Activated B cell treated with CpG ODN at 0.5 μM for 24 hours (primary cell): ENCODE measurements at places on chromosomes 3 and 15. TPM values are rescaled to one million over a fixed set of nuclear protein-coding genes. Genes with fewer than 3 reads are reported as not detected.

DNA sequence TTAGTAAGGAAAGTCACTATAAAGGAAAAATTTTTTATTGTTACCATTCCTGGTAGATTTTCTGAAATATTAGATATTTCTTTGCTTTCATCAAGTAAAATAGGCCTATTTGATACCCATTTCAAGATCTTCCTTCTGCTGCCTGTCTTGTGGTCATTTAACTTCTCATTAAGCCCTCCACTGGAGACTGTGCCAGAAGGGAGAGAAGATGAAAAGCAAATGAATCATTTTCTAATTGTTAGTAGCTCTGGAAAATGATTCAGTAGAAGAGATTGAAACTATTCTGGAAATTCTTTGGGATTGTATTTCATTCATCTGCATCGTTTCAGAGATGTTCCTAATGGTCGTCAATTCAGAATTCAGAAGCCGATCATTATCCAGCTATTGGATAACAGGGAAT is 3.2 kb downstream of the KCTD6 start:
- H3K27me3 ChIP-seq: no peaks in the 10 kb centered on the region
- DNase-seq: no peak
- H3K36me3 ChIP-seq: peaks cover 9% of the 10 kb centered on the region
- H3K27ac ChIP-seq: no peak overlapping the region
- H3K4me1 ChIP-seq: peaks cover 56% of the 10 kb centered on the region

GRCh38 chr15:50633653-50634052 is 52.9 kb downstream of the TRPM7 start:
- no peaks in the 10 kb centered on the region for H3K4me1 ChIP-seq
- H3K27ac ChIP-seq: no peak overlapping the region

The DAZL gene
- total RNA-seq: not detected in 2 replicates

The REC114 gene
- not detected in 2 replicates for total RNA-seq

The TMEM212 gene
- total RNA-seq: not detected in 2 replicates

The CCR2 gene
- 0.16 and 0.29 TPM in 2 replicates for total RNA-seq

GRCh38 chr15:42549032-42549491 is 424 bp downstream of the HAUS2 start:
- peak; percentile 18 for DNase-seq
- peaks cover 35% of the 10 kb centered on the region for H3K36me3 ChIP-seq
- H3K4me3 ChIP-seq: peak overlapping the region; percentile 96
- no peaks in the 10 kb centered on the region for H3K27me3 ChIP-seq

The GOLGA6A gene
- total RNA-seq: not detected in 2 replicates

The CAND2 gene
- total RNA-seq: 0.22 and 0.42 TPM in 2 replicates

- H3K4me1 ChIP-seq: no peaks in the 10 kb centered on the region
- DNase-seq: no peak
- H3K4me3 ChIP-seq: no peak overlapping the region
- no peaks in the 10 kb centered on the region for H3K27me3 ChIP-seq
- no peak overlapping the region for H3K27ac ChIP-seq
- H3K36me3 ChIP-seq: no peaks in the 10 kb centered on the region
Observed at GRCh38 chr3:193553586-193553985, 1.1 kb downstream of the ATP13A4 start.

GRCh38 chr3:114582929-114583328 is 289.1 kb downstream of the TIGIT start:
- no peaks in the 10 kb centered on the region for H3K27me3 ChIP-seq
- peak overlapping the region; percentile 65 for H3K27ac ChIP-seq
- no peak for DNase-seq
- H3K4me1 ChIP-seq: peaks cover 21% of the 10 kb centered on the region

DNA sequence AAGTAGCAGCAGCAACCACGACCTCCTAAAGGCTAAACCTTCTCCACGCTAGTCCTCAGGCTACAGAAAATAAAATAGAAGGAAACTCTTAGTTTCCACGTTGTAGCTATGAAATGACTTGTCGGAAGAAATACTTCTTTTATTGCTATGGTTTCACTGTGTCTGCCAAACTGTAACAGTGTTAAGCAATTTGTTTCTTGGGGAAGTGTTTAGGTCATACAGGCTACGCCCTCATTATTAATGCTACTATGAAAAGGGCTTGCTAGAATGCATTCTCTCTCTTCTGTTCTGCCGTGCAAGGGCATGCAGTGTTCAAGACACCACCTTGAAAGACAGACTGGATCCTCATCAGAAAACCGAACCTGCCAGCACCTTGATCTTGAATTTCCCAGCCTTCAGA is 462.7 kb downstream of the PLOD2 start:
- no peak overlapping the region for H3K27ac ChIP-seq
- no peak overlapping the region for H3K4me3 ChIP-seq
- no peaks in the 10 kb centered on the region for H3K36me3 ChIP-seq
- H3K27me3 ChIP-seq: no peaks in the 10 kb centered on the region
- no peak for DNase-seq
- no peaks in the 10 kb centered on the region for H3K4me1 ChIP-seq

DNA sequence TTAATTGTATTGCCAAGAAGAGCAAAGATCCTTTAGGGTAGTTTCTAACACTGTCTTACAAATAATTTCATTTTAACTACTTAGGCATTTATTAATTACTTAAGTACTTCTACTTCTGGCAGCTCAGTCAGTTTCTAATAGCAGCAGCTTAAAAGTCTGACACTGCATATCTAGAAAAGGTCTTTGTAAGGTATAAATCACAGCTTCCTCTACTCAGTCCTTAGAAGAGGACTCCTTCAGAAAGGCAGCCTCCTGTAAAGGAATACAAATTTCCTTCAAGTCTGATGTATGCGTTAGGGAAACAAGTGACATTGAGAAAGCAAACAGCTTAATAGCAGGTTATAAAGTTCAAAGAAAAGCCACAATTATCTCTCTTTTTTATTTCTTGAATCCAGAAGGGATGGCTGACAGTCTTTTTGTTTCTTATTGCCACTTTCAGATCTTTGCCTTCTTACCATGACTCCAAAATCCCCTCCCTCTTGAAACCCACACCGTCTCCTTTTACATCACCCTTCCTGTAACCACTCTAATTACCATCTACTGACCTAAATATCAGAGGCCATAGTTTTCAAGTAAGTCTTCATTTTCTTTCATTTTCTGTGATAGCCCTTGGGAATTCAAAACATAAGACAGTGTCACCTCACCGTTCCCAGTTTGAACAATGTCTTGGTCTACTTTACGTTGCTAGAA is 109.5 kb downstream of the CGGBP1 start:
- peaks cover 19% of the 10 kb centered on the region for H3K4me1 ChIP-seq
- H3K27me3 ChIP-seq: no peaks in the 10 kb centered on the region
- H3K4me3 ChIP-seq: peak overlapping the region; percentile 36
- no peak for DNase-seq
- H3K27ac ChIP-seq: peak overlapping the region; percentile 77
- no peaks in the 10 kb centered on the region for H3K36me3 ChIP-seq

The IGDCC3 gene
- not detected in 2 replicates for total RNA-seq

GRCh38 chr15:48833526-48834239 is 22.8 kb upstream of the CEP152 start:
- no peaks in the 10 kb centered on the region for H3K36me3 ChIP-seq
- H3K4me3 ChIP-seq: no peak overlapping the region
- no peaks in the 10 kb centered on the region for H3K4me1 ChIP-seq
- peaks cover 20% of the 10 kb centered on the region for H3K27me3 ChIP-seq
- H3K27ac ChIP-seq: no peak overlapping the region

DNA sequence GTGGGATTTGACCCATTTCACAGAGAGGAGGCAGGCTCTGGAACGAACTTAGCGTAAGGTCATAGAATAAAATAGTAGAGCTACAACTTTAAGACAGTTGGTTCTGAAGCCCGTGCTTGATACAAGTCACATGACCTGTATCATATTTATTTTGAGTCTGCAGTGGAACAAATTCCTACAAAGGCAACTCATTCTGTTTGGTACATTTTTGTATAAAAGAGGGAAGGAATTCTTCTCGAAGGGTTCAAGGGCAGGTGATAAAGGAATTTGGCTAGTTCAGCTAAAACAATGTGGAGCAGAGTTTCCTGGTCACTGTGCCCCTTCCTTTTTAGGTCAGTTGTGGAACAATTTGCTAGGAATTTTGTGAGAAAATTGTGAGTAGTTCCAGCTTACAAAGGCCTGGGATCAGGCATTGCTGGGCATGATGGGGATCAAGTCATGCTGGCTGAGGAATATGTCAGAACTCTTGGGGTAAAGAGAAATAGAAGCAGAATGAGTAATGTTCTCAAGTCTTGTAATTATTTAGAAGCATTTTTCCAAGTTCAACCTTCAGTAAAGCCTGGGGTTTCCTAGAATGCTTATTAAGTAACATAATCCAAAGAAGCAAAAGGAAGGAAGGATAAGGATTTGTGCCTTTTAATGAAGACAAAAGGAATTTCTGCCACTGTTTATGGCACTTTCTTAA is 19.1 kb downstream of the USP3 start:
- peaks cover 93% of the 10 kb centered on the region for H3K4me1 ChIP-seq
- no peak overlapping the region for H3K4me3 ChIP-seq
- H3K27ac ChIP-seq: no peak overlapping the region
- H3K27me3 ChIP-seq: no peaks in the 10 kb centered on the region
- H3K36me3 ChIP-seq: peaks cover 20% of the 10 kb centered on the region

The WWTR1 gene
- total RNA-seq: 0.66 and 0.73 TPM in 2 replicates

- no peak overlapping the region for H3K4me3 ChIP-seq
- no peak for DNase-seq
- H3K27ac ChIP-seq: no peak overlapping the region
- no peaks in the 10 kb centered on the region for H3K36me3 ChIP-seq
Observed at GRCh38 chr3:121126033-121126706, 218.2 kb downstream of the STXBP5L start.

GRCh38 chr3:127459891-127460290 is 130.6 kb downstream of the TPRA1 start:
- no peaks in the 10 kb centered on the region for H3K36me3 ChIP-seq
- no peak for DNase-seq
- H3K27me3 ChIP-seq: peaks cover 47% of the 10 kb centered on the region
- H3K4me3 ChIP-seq: no peak overlapping the region

- no peak overlapping the region for H3K4me3 ChIP-seq
- no peak for DNase-seq
- H3K36me3 ChIP-seq: no peaks in the 10 kb centered on the region
Observed at GRCh38 chr15:51589881-51590568, 32.5 kb downstream of the DMXL2 start.

GRCh38 chr15:69439623-69440022 is 13.0 kb upstream of the RPLP1 start:
- no peak for DNase-seq
- no peak overlapping the region for H3K4me3 ChIP-seq
- H3K27ac ChIP-seq: no peak overlapping the region
- peaks cover 16% of the 10 kb centered on the region for H3K4me1 ChIP-seq
- H3K36me3 ChIP-seq: no peaks in the 10 kb centered on the region
- no peaks in the 10 kb centered on the region for H3K27me3 ChIP-seq
